Aorta (tissue), 5 donors: ENCODE measurements at places on chromosomes 12 and 14. TPM values are rescaled to one million over a fixed set of nuclear protein-coding genes. Genes with fewer than 3 reads are reported as not detected.

- no peak for DNase-seq
Measured at GRCh38 chr12:5038781-5039311, 4.8 kb upstream of the KCNA5 start.

- DNase-seq, result no peak
Measured at GRCh38 chr12:132551641-132552031, 58.7 kb downstream of the LRCOL1 start.

DNA sequence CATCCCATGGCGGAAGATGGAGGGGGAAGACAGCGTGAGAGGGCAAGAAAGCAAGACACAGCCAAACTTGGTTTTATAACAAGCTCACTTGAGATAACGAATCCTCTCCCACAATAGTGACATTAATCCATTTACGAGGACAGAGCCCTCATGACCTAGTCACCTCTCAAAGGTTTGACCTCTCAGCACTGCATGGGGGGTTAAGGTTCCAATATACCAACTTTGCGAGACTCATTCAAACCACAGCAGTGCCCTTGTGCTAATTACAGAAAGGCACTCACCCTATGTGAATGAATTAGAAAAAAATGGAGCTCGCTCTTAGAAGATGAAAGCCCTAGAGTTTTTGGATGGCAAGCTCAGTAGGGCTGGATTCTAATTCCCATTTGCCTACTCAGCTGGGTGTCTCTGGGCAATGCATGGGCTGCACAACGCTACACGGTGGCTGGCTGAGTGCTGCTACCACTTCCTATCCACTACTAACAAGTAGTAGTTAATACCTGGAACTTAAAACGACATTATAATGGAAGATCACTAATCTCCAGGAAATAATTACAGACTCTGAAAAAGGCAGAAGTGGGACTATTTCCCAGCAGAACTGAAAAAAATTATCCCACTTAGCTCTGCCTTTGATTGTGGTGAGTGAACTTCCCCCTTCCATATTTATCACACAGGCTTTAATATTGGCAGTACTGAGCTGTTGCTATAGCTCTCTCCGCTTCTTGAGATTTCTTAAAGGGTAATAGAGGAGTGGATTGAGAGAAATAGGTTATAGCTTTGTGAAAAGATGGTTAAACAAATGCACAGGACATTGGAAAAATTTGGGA is 27.5 kb downstream of the TESPA1 start:
- no peak for DNase-seq

DNA sequence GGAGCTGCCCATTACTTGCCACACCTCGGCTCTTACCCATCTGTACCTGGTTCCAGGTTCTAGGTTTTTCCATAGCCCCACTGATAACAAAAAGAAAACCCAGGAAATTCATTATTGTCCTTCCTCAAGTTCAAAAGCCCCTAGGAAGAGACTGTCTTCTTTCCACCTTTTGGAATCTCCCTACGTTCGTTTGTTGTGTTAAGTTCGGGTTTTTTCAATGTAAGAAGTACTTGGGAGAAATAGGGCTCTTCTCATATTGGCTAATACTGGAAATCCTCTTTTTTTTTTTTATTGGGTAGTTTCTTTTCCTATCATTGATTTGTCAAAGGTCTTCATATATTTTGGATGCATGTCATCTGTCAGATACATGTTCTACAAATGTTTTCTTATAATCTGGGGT is 17.3 kb downstream of the SLC15A5 start:
- no peak for DNase-seq

- DNase-seq, result no peak
Measured at GRCh38 chr14:62706217-62706616, 339.0 kb downstream of the KCNH5 start.

DNA sequence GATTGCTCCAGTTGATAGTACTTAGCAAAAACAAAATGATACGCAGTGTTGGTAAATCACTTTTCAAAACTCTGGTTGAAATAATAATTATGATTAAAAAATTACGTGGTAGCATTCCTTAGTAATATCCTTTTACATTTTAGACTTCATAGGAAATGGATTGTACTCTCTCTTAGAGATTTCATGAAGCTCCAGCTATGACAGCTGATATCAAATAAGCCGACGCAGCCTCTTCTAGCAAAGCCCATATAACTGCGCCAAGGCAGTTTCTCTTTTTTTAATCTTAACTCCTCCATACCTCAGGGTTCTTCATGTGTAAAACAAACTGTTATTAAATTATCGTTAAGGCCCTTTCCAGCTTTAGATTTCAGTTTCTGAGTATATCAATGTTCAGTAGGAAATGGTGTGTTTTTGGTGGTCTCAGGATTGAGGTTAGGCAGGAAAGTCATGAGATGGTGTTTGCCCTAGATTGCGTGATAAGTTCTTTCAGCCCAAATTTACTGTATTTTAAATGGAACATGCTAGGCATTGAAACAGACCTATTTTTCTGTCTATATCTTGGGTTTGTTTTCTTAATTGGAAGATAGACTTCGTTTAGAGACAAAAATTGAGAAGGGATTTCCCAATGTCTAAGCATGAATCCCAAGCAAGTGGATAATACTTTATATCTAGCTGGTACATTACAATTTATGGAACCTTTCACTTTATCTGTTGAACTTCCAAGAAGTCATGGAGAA is 902 bp upstream of the CFL2 start:
- no peak for DNase-seq

DNA sequence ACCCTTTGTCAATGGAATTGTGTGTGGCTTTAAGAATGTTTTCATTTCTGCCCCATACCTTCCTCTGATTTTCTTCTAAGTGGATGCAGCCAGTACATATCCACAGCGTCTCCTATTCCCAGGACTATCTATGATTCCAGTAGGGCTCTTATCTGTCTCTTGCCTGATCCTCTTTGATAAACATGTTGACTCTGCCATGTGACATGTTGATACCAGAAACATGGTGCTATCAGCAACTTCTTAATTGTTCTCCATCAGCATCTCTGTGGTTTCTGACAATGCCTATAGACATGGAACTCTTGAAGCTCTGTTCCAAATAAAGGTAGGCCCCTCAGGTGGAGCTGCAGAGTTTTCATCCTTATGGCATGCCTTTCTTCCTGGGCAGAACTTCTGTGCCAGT is 11.6 kb upstream of the OR4L1 start:
- no peak for DNase-seq

DNA sequence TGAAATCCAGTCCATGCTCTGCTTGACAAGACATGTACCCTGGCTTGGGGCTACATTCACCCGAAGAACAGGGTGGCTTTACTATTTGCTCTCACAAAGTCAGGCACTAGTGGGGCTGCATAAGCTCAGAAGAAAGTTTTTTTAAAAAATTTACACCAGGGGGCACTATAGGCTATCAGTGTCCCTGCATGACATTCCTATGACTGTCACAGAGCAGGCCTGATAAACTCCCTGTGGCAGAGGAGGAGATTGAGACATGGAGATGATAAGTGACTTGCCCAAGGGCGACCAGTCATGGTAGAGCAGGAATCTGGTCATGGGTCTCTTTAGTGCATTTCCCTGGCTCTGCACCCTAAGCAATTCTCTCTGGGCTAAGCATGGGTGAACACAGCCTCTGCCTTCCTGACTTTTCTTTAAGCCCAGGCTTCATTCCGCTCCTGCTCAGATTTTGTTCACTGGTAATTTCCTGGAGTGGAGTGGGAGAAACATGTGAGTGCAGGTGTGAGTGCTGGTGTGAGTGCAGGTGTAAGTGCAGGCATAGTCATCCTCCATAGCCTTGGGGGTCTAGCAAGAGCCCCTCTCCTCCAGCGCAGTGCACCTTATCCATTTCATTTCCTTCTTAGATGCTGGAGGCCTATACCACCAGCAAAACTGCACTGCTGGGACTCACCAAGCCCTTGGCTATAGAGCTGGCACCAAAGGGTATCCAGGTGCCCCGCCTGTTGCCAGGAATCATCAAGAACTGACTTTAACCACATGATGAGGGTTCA is 91.6 kb downstream of the DHRS2 start:
- no peak for DNase-seq

- DNase-seq, result no peak
Measured at GRCh38 chr14:78162202-78162601, 8.0 kb upstream of the NRXN3 start.

DNA sequence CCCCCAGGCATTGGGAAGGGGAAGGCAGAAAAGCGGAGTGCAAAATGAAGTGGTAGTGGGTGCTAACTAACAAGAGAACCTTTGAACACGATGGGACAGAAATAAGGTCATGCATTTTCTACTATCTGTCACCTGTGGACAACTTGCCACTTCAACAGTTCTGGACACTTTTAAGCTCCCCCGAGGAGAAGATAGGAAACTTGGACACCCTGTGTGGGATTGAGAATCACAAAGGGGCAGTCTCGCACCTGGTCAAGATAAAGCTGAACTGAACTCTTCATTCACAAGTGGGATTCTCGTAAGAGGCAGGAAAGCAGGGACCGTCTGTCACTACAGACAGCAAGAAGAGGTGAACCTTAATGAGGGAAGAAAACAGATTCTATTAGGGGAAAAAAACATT is 51.6 kb downstream of the EIF2S3B start:
- DNase-seq, result no peak

DNA sequence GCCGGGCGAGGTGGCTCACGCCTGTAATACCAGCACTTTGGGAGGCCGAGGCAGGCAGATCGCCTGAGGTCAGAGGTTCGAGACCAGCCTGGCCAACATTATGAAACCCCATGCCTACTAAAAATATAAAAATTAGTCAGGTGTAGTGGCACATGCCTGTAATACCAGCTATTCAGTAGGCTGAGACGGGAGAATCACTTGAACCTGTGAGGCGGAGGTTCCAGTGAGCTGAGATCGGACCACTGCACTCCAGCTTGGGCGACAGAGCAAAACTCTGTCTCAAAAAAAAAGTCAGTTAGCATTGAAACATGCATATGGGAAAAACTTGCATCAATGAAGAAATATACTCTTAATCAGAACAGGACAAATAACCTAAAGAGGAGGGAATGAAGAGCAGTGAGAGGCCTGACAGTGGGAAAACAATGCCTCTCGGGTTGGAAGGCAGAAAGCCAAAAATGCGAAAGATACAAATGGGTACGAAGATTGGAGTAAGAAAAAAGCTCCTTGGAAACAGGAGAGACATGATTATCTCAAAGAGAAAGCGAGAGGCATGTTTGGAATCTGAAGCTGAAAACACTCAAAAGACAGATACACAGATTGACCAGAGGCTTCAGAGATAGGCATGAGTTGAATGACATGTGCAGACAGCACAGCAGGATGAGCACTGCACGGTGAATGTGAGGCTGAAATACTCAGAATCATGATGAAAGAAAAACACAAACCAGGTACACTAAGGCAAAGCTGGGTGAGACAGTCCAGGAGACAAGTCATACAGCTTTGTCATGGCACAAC is 30.6 kb downstream of the RESF1 start:
- DNase-seq, result no peak

DNA sequence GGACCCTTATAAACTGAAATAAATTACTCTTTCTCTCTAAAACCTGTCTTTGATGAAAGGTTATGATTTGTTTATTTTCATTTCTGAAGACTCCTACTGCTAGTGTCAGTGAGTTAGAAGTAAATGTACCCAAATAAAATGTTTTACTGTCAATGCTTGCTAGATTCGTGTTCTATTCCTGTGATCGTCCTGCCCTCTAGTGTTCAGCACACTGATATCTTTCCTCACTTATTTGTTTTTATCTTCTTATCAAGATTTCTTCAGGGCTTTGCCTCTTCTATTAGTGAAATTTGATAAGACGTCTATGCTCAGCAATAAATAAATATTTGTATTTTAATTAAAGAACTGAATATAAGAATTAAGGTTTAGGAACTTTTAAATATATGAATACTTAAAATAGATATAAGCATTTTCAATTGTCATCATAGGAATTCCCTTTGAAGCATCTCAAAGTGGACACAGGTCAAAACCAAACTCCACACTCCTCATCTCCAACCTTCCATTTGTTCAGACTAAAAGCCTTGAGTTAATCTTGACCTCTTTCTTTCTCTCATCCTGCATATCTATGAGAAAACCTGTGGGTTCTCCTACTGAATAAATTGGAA is 75.8 kb downstream of the C12orf50 start:
- DNase-seq, result no peak

DNA sequence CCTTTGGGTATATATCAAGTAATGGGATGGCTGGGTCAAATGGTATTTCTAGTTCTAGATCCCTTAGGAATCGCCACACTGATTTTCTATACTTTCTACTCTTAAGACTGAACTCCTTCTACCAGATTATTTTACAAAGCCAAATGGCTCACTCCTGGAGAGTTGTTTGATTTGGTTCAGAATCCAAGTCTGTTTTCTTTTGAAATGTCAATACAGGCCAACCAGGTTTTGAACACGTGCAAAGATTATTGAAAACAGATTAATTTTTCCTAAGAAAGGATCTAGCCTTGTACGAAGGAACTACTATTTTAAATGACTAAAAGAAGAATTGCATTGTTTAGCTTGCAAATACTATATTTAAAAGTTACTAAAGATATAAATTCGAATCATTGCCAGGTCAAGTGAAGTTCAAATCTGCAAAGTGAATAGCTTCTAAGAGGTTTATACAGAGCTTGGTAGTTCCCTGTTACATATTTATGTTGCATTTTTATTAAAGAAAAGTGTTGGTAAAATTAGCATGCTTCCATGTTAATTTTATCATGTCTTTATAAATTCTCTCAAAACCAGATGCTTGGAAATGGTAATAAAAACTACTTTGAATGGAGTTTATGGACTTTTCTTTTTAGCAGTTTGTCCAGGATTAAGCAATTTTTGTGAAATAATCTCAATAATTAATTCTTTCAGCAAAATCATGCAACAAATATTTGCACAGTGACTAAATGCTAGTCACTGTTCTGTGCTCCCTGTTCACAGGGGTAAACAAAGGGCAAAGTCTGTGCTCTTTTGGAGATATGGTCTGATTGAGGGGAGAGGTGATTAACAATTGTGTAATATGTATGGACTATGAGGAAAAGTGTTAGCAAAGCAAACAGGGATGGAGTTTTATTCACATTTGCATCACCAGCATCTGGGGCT is 38.9 kb downstream of the GPR65 start:
- DNase-seq, result no peak

GRCh38 chr12:91106283-91106682 is 5.0 kb downstream of the LUM start:
- DNase-seq, result no peak

- no peak for DNase-seq
Measured at GRCh38 chr14:68308726-68309520, 483.9 kb downstream of the ZFP36L1 start.

DNA sequence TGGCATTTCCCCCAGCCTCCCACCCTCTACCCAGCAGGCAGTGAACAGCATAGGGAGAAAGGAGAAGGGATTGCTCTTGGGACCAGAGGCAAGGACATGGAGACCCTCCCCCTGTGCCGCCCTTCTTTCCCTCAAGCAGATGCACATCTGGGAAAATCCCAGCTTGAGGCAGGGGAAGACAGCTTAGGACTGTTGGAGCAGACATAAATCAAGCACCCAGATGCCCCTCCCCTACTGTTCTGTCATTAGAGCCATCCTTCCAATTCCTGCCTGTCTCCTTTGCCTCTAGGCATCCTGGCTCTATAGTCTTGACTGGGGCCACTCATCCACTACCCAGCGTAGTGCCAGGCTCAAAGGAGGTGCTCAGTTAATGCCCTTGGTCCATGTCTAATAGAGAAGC is 7.5 kb upstream of the CISTR start:
- DNase-seq, result no peak

The MUCL1 gene
- total RNA-seq, result not detected

The SIX1 gene
- 2.2 TPM for total RNA-seq

The SLC25A47 gene
- total RNA-seq, result not detected

The P2RX4 gene
- 22.3 TPM for total RNA-seq

The CERS5 gene
- 66.6 TPM for total RNA-seq

The OAS2 gene
- 12.6 TPM for total RNA-seq

The DBX2 gene
- total RNA-seq, result 0.19 TPM

The LPAR5 gene
- total RNA-seq, result 2.5 TPM

The WSCD2 gene
- total RNA-seq, result 5.6 TPM

The PLCZ1 gene
- not detected for total RNA-seq

The DPPA3 gene
- not detected for total RNA-seq

The OASL gene
- 1.7 TPM for total RNA-seq

The PPFIBP1 gene
- total RNA-seq, result 247 TPM

The SLC17A8 gene
- not detected for total RNA-seq
